Prostate gland (tissue), 2 donors: ENCODE measurements at places on chromosomes 6 and 20. TPM values are rescaled to one million over a fixed set of nuclear protein-coding genes. Genes with fewer than 3 reads are reported as not detected.

DNA sequence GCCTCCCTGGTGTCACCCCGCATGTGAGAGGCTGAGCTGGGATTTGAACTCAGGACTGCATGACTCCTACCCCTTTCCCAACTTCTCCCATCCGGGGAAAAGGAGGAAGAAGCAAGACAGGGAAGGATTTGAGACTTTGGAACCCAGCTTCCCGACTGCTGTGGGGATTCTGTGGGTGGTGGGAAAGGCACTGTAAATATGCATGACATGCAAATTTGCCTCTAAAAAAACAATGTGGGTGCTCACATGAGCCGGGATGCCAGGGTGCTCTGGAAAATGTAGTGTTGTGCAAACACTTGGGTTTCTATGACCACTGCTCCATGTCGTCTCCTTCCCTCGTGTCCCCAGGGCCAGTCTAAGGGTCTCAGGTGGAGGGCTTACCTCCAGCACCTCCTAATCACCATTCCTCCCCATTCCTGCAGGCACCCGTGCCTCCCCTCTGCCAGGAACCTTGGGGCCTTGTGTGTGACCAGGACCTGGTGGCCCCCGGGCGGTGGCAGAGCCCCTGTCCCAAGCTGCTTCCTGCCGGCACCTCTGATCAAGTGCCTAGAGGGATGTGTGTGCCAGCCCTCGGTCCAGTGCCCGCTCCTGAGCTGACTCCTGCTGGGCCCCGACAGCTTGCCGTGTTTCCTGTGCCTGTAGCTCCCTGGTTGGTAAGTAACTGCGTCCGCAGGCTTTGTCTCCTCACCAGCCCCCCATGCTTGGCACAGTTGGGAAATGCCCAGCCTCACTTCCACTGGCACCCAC, 60.7 kb downstream of the DLGAP4 start:
- H3K36me3 ChIP-seq, result no peaks in the 10 kb centered on the region
- peaks cover 5% of the 10 kb centered on the region for H3K27me3 ChIP-seq
- H3K27ac ChIP-seq, result no peak overlapping the region
- H3K4me3 ChIP-seq, result no peak overlapping the region

DNA sequence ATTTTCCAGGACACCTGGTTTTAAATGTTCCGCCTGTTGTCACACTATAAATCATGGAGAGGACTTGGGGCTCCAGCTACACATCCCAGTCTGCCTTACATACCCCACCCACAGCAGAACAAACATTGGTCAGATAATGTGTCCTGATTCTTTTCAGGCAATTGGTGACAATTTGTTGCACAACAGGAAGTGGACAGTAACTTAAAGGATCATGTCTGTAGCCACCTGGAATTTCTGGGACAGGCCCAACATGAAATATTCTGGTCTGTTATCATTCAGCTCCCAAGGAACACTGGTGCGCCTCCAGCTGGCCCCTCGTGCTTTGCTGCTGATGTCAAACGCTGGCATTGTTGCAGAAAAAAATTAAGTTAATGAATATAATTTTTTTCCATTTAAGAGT, 117.2 kb downstream of the SOBP start:
- H3K4me3 ChIP-seq, result no peak overlapping the region
- H3K36me3 ChIP-seq, result no peaks in the 10 kb centered on the region
- no peak for DNase-seq
- no peak overlapping the region for H3K27ac ChIP-seq

DNA sequence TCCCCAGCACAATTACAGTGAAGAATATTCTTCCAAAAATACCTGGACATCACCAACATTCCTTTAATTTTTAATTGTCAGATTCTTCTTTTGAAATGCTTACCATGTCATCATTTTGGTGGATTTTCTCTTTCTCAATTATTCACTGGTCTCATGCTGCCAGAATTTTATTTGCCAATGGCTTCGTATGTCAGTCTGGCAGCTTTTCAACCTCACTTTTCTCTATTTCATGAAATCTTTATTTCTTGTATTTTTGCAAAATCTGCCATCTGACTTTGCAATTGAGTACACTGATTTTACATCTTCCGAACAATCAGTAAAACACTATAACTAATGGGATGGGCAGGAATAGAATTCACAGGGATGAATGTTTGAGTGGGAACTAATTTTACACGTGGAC, 84.1 kb downstream of the BTBD9 start:
- no peak overlapping the region for H3K27ac ChIP-seq
- no peaks in the 10 kb centered on the region for H3K36me3 ChIP-seq
- H3K4me1 ChIP-seq, result no peaks in the 10 kb centered on the region
- no peaks in the 10 kb centered on the region for H3K27me3 ChIP-seq
- H3K4me3 ChIP-seq, result no peak overlapping the region

DNA sequence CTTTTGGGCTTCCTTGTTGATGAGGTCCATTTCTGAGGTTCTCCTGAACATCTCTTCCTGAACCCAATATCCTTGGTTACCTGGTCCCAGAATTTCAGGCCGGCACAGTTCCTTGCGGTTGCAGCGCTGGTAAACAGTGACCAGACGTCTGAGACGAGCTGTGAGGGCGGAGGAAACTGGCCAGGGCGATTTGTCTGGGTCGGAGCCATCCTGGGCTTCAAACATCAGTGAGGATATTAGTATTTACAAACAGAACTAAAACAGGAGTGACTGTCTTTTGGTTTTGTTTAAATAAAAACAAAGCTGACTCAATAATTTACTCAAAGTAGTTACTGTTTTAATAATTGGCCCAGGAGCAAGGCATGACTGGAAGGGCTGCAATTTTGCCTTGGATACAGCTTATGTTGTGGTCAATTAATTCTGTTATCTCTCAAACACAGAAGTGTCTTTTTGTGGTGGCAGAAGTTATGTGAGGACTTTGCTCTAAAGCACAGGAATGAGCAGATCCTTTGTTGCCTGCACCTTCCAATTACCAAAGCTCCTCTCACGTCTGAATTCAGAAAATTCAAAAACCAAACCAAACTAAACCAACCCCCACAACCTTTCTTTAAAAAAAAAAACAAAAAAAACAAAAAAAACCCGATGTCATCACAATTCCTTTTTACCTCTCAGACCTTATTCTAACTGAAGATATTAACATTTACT, 58.7 kb upstream of the EMILIN3 start:
- H3K36me3 ChIP-seq, result no peaks in the 10 kb centered on the region
- no peak overlapping the region for H3K4me3 ChIP-seq
- no peaks in the 10 kb centered on the region for H3K4me1 ChIP-seq
- no peaks in the 10 kb centered on the region for H3K27me3 ChIP-seq

- H3K4me1 ChIP-seq, result no peaks in the 10 kb centered on the region
- H3K36me3 ChIP-seq, result no peaks in the 10 kb centered on the region
- H3K27me3 ChIP-seq, result no peaks in the 10 kb centered on the region
Measured at GRCh38 chr20:19706463-19706862, 51.6 kb upstream of the RIN2 start.

GRCh38 chr6:125533710-125534397, 215.6 kb upstream of the HEY2 start:
- no peak overlapping the region for H3K27ac ChIP-seq
- no peaks in the 10 kb centered on the region for H3K27me3 ChIP-seq
- DNase-seq, result no peak
- H3K4me3 ChIP-seq, result no peak overlapping the region

GRCh38 chr6:131164506-131164905, 29.2 kb downstream of the AKAP7 start:
- H3K4me3 ChIP-seq, result no peak overlapping the region
- no peaks in the 10 kb centered on the region for H3K36me3 ChIP-seq
- H3K4me1 ChIP-seq, result no peaks in the 10 kb centered on the region
- no peak for DNase-seq

GRCh38 chr6:88276331-88276730, 110.2 kb upstream of the CNR1 start:
- no peaks in the 10 kb centered on the region for H3K4me1 ChIP-seq
- no peak overlapping the region for H3K4me3 ChIP-seq
- no peak for DNase-seq
- no peak overlapping the region for H3K27ac ChIP-seq

GRCh38 chr6:15384901-15385300, 139.0 kb downstream of the JARID2 start:
- H3K4me1 ChIP-seq, result no peaks in the 10 kb centered on the region
- no peak overlapping the region for H3K4me3 ChIP-seq
- peak; percentile 14 for DNase-seq
- H3K27ac ChIP-seq, result no peak overlapping the region

GRCh38 chr20:34863421-34863965, 9.2 kb downstream of the GGT7 start:
- no peaks in the 10 kb centered on the region for H3K27me3 ChIP-seq
- H3K4me3 ChIP-seq, result no peak overlapping the region
- H3K36me3 ChIP-seq, result no peaks in the 10 kb centered on the region
- no peak for DNase-seq
- H3K4me1 ChIP-seq, result no peaks in the 10 kb centered on the region

- DNase-seq, result no peak
- H3K4me1 ChIP-seq, result no peaks in the 10 kb centered on the region
- no peaks in the 10 kb centered on the region for H3K36me3 ChIP-seq
- no peak overlapping the region for H3K4me3 ChIP-seq
- H3K27ac ChIP-seq, result no peak overlapping the region
Measured at GRCh38 chr20:53513168-53513488, 80.5 kb downstream of the ZNF217 start.

- H3K4me3 ChIP-seq, result no peak overlapping the region
- no peaks in the 10 kb centered on the region for H3K36me3 ChIP-seq
- H3K27me3 ChIP-seq, result no peaks in the 10 kb centered on the region
Measured at GRCh38 chr20:2451939-2452732, 18.5 kb downstream of the SNRPB start.

DNA sequence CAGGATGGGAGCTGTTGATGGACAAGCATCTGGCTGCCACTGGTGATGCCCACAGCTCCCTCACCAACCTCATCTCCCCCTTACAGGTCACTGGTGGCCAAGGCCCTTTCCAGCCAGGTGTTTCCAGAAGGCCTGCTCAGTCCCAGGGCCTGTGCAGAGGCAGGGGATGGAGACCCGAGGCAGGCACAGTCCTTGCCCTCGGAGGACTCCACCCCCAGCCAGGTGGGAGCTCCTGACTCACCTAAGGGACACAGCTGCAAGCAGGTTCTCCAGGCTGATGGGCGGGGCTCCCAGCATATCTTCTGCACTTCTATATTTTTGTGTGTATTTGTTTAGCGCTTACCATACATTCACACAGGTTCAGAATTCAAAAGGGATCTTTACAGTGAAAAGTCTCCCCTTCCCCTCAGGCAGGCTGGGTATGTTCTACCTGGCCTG, 17.4 kb downstream of the PRPH2 start:
- H3K27me3 ChIP-seq, result no peaks in the 10 kb centered on the region
- DNase-seq, result no peak
- H3K4me1 ChIP-seq, result no peaks in the 10 kb centered on the region
- H3K27ac ChIP-seq, result no peak overlapping the region
- no peaks in the 10 kb centered on the region for H3K36me3 ChIP-seq

DNA sequence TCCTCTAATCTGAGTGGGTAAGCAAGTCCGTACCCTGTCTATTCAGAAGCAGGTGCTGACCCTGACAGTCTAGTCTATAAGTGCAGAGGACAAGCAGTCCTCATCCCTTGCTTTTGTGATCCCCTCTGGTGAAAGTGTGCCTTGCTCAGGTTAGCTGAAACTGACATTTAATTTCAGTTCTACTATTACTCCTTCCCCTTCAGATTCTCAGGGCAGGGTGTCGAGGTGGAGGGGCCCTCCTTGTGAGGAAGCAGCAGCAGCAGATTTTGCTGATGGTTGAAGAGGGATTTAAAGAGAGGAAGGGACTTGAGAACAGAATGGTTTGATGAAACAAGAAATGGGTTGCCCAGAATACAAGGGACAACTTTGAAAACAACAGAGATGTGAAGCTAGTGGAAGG, 309.3 kb downstream of the CLIC5 start:
- DNase-seq, result no peak
- H3K4me1 ChIP-seq, result no peaks in the 10 kb centered on the region
- no peak overlapping the region for H3K27ac ChIP-seq
- no peaks in the 10 kb centered on the region for H3K27me3 ChIP-seq
- no peaks in the 10 kb centered on the region for H3K36me3 ChIP-seq
- no peak overlapping the region for H3K4me3 ChIP-seq

DNA sequence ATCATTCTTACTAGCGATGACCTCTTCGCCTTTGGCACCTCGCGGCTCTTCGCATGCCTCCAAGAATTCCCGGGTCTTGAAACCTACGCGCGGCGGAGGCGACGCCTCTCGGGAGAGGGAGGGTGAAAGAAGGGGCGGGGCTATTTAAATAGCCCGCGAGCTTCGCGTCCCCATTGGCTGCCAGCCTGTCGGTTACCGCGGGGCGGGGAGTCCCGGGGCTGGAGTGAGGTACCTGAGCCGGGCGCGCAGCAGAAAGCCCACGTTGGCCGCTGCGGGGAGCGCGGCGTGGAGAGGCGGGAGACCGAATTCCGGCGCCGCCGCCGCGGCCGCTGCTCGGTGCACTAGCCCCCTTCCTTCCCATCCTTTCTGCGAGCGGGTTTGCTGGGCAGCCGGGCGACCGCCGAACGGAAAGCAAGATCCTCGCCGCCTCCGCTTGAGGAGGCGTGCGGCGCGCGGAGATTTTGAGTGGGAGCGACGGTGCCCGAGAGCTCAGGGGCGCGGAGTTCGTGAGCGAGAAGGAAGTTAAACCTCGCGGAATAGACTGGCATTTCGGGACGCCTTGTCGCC, at the start of gene BMP6:
Gene BMP6, plus strand, starts transcription at position 251 of the 567 bp plus-strand sequence. CDS start 857 bp downstream, outside the sequence.
- H3K4me1 ChIP-seq, result peaks cover 4% of the 10 kb centered on the region
- no peaks in the 10 kb centered on the region for H3K27me3 ChIP-seq

GRCh38 chr6:93474733-93475179, 55.4 kb upstream of the EPHA7 start:
- no peaks in the 10 kb centered on the region for H3K4me1 ChIP-seq
- no peak for DNase-seq
- no peak overlapping the region for H3K4me3 ChIP-seq
- H3K27ac ChIP-seq, result no peak overlapping the region
- no peaks in the 10 kb centered on the region for H3K36me3 ChIP-seq

- DNase-seq, result no peak
- H3K27ac ChIP-seq, result no peak overlapping the region
- no peak overlapping the region for H3K4me3 ChIP-seq
- no peaks in the 10 kb centered on the region for H3K4me1 ChIP-seq
Measured at GRCh38 chr20:62485062-62485700, 9.4 kb upstream of the GATA5 start.

- no peaks in the 10 kb centered on the region for H3K27me3 ChIP-seq
- H3K4me3 ChIP-seq, result no peak overlapping the region
- no peak for DNase-seq
Measured at GRCh38 chr6:151091571-151091970, 148.2 kb upstream of the AKAP12 start.

- H3K36me3 ChIP-seq, result no peaks in the 10 kb centered on the region
- H3K4me3 ChIP-seq, result no peak overlapping the region
- no peak overlapping the region for H3K27ac ChIP-seq
- no peaks in the 10 kb centered on the region for H3K4me1 ChIP-seq
Measured at GRCh38 chr20:18087054-18087453, 29.3 kb upstream of the OVOL2 start.

The OOEP gene
- total RNA-seq, result 5.8 TPM

The CENPW gene
- not detected for total RNA-seq

The HDGFL1 gene
- total RNA-seq, result 14.6 TPM
